ENCODE measurements at places on chromosomes 13 and 19. TPM values are rescaled to one million over a fixed set of nuclear protein-coding genes. Genes with fewer than 3 reads are reported as not detected.
A peak's percentile ranks its signal among the peaks of the same experiment; 100 is the strongest.

GRCh38 chr19:49514151-49514550 is 1.7 kb downstream of the FCGRT start:
- no peaks in the 10 kb centered on the region for H3K27me3 ChIP-seq
- DNase-seq = no peak
- H3K4me3 ChIP-seq = peak overlapping the region; percentile 86

DNA sequence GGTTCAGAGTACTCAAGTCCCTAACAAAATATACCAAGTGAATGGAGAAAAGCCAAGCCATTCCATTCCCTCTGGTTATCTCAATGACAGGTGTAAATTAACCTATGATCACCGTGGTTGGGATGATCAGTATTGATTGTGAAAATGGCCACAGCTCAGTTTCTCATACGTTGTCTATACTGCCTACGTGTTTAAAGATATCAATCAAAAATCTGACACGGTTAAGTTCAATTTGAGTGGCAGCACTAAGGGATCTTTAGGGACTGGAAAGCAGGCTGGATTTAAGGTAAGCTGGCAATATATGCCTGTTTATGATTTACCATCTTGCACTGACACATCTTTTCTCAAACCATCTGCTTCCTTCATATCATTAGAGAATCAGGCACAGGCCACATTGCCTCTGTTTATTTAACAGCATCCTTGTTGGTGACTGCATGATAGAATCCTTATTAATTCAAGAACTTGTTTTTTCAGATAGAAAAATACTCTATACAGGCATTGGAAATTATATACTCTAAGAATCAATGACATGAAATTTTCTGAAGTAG is 907.9 kb downstream of the PCDH9 start:
- H3K27ac ChIP-seq = no peak overlapping the region
- DNase-seq = no peak
- no peaks in the 10 kb centered on the region for H3K36me3 ChIP-seq

DNA sequence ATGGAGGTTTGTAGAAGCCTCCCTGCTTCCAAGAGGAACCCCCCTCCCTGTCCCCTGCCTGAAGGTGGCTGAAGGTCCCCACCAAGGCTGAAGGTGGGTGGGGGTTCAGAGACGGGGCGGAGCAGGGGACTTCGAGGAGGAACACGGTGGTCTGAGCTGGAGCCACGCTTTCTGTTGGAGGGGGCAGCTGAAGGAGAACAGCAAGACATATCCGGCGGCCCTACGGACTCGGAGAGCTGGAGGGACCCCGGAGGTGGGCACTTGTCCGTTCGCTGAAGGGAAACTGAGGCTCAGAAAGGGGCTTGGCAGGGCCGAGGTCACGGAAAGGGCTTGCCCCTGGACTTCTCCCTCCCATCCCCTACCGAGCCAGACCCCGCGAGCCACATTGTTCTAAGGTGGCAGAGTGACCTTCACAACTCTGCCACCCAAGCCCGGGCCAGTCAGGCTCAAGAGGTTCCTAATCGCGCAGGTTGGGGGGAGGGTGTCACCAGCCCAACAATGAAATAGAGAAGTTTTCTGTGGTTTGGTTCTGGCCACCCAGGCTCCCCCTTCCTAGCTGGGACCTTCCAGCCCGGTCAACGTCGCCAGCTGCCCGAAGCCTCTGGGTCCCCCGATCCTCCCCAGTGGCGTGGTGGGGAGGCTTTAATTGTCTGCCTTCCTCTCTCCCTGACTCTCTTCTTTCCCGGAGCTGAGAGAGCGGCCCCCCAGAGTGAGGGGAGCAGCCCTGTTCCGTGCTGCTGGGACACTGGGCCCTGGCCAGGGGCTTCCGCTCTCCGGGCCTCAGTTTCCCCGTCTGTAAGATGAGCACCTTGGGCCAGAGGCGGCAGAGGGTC is 15.5 kb upstream of the KCNN1 start:
- H3K4me1 ChIP-seq = peaks cover 54% of the 10 kb centered on the region
- no peak for DNase-seq
- peaks cover 44% of the 10 kb centered on the region for H3K27me3 ChIP-seq

Gene MBD3L3
- total RNA-seq = not detected

Gene FBXO17
- total RNA-seq = not detected

Gene TBXA2R
- total RNA-seq = 2.9 TPM

- no peak overlapping the region for H3K27ac ChIP-seq
- H3K4me1 ChIP-seq = no peaks in the 10 kb centered on the region
- H3K27me3 ChIP-seq = peaks cover 48% of the 10 kb centered on the region
- no peaks in the 10 kb centered on the region for H3K36me3 ChIP-seq
- no peak overlapping the region for H3K4me3 ChIP-seq
Observed at GRCh38 chr13:113907635-113908617, 44.0 kb upstream of the GAS6 start.

- no peak overlapping the region for H3K27ac ChIP-seq
- peaks cover 3% of the 10 kb centered on the region for H3K4me1 ChIP-seq
- no peak overlapping the region for H3K4me3 ChIP-seq
- no peaks in the 10 kb centered on the region for H3K27me3 ChIP-seq
- no peak for DNase-seq
Observed at GRCh38 chr13:23760000-23760399, 129.2 kb downstream of the MIPEP start.

- no peaks in the 10 kb centered on the region for H3K4me1 ChIP-seq
- no peaks in the 10 kb centered on the region for H3K36me3 ChIP-seq
- H3K4me3 ChIP-seq = no peak overlapping the region
- no peak overlapping the region for H3K27ac ChIP-seq
- DNase-seq = no peak
- H3K27me3 ChIP-seq = peaks cover 8% of the 10 kb centered on the region
Observed at GRCh38 chr13:30017880-30018279, 167.5 kb upstream of the UBL3 start.

Gene ZNF154
- 5.3 TPM for total RNA-seq

GRCh38 chr13:30418075-30418716 is 4.1 kb upstream of the UBE2L5 start:
- no peaks in the 10 kb centered on the region for H3K27me3 ChIP-seq
- H3K4me3 ChIP-seq = no peak overlapping the region
- H3K4me1 ChIP-seq = peaks cover 17% of the 10 kb centered on the region
- H3K27ac ChIP-seq = no peak overlapping the region
- no peak for DNase-seq

- no peak overlapping the region for H3K4me3 ChIP-seq
- no peaks in the 10 kb centered on the region for H3K36me3 ChIP-seq
- no peaks in the 10 kb centered on the region for H3K4me1 ChIP-seq
Observed at GRCh38 chr13:113734826-113735125, 24.2 kb upstream of the TMEM255B start.

Gene ZNF549
- total RNA-seq = 6.9 TPM

- H3K27me3 ChIP-seq = peaks cover 57% of the 10 kb centered on the region
- H3K4me1 ChIP-seq = peaks cover 8% of the 10 kb centered on the region
- no peak overlapping the region for H3K4me3 ChIP-seq
Observed at GRCh38 chr19:46481223-46481848, 10.0 kb upstream of the PNMA8A start.

DNA sequence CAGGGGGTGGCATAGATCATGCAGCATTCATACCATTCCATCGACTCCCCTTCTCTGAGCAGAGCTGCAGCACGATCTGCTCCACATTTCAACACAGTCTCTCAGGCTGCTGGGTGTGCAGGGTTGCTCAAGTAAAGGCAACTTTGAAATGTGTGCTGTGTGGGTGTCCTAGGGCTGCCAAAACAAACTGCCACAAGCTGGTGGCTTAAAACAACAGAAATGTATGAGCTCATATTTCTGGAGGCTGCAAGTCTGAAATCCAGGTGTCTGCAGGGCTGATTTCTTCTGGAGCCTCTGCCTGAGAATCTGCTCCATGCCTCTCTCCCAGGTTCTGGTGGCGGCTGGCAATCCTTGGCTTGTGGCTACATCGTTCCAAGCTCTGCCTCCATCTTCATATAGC is 63.7 kb upstream of the WDFY2 start:
- H3K27me3 ChIP-seq = no peaks in the 10 kb centered on the region
- no peak overlapping the region for H3K27ac ChIP-seq
- no peak overlapping the region for H3K4me3 ChIP-seq
- peaks cover 21% of the 10 kb centered on the region for H3K4me1 ChIP-seq
- no peaks in the 10 kb centered on the region for H3K36me3 ChIP-seq

DNA sequence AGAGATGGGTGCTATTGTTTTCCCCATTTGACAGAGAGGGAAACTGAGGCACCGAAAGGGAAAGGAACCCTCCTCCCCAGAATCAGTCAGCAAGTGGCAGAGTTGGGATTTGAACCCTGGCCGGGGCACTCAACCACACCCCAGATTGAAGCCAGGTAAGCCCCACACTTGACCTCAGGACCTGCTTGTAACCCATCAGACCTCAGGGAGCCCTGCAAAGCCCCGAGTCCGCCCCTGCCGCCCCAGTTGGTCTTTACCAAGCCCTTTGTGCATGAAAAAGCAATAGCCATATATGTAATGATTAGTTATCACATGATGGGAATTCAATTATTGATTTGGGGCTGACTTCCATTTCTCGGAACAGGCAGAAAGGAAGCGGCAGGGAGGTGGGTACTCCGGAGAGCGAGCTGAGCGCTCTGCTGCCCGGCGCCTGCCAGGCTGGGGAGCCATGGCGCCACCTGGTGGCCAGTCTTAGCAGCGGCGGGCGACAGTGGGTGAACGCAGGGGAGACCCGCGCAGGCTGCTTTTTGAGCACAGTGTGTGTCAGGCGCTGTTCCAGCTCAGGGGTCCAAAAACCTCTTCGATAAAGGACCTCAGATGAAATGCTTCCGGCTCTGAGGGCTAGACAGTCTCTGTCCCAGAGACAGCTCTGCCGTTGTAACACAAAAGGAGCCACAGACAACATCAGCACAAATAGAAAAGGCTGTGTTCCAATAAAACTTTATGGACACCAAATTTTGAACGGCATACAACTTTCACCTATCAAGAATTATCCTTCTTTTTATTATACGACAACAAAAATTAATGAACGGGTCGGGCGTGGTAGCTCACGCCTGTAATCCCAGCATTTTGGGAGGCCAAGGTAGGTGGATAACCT is 82.9 kb upstream of the CACNA1A start:
- no peak overlapping the region for H3K4me3 ChIP-seq
- H3K36me3 ChIP-seq = no peaks in the 10 kb centered on the region
- H3K27me3 ChIP-seq = peaks cover 4% of the 10 kb centered on the region
- no peak overlapping the region for H3K27ac ChIP-seq

DNA sequence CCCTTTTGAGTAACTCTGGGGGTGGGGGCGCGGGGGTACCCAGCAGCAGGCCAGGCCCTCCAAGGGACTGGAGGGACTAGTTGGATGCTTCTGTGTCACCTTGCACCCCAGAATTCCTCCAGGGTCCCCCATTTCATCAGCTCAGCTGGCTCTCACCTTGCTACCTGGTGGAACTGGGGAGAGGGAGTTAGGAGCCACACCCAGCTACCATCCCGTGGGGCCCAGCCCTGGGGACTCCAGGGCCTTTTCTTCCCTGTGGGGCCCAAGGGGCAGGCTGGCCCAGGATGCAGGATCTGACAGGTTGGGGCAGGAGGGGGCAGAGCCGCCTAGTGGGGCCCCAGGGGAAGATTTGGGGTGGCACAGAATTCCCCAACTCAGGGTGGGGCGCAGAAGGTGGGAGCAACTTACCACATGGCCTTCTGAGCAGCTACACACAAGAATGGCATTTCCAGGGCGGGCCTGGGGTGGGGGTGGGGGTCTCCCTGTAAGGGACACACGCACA is 32.8 kb upstream of the NANOS3 start:
- peak overlapping the region; percentile 80 for H3K27ac ChIP-seq
- peaks cover 60% of the 10 kb centered on the region for H3K4me1 ChIP-seq
- no peaks in the 10 kb centered on the region for H3K27me3 ChIP-seq
- no peak for DNase-seq
- peaks cover 7% of the 10 kb centered on the region for H3K36me3 ChIP-seq
- H3K4me3 ChIP-seq = peak overlapping the region; percentile 96

Gene CA11
- 11.9 TPM for total RNA-seq

Gene SWSAP1
- total RNA-seq = 2.6 TPM

GRCh38 chr13:21541980-21542379 is 62.0 kb downstream of the MICU2 start:
- H3K4me3 ChIP-seq = no peak overlapping the region
- H3K36me3 ChIP-seq = peaks cover 7% of the 10 kb centered on the region
- no peaks in the 10 kb centered on the region for H3K27me3 ChIP-seq
- DNase-seq = no peak

- no peaks in the 10 kb centered on the region for H3K27me3 ChIP-seq
- no peak for DNase-seq
- no peak overlapping the region for H3K27ac ChIP-seq
- no peaks in the 10 kb centered on the region for H3K36me3 ChIP-seq
- H3K4me1 ChIP-seq = no peaks in the 10 kb centered on the region
Observed at GRCh38 chr13:80100636-80101035, 240.3 kb downstream of the SPRY2 start.

Gene FARSA
- total RNA-seq = 63.4 TPM

Gene CBLC
- total RNA-seq = not detected

- H3K27me3 ChIP-seq = no peaks in the 10 kb centered on the region
- H3K27ac ChIP-seq = no peak overlapping the region
- peak overlapping the region; percentile 88 for H3K4me3 ChIP-seq
- DNase-seq = no peak
- H3K4me1 ChIP-seq = peaks cover 27% of the 10 kb centered on the region
- H3K36me3 ChIP-seq = no peaks in the 10 kb centered on the region
Observed at GRCh38 chr19:58466089-58466759, 656 bp upstream of the ZNF324 start.

Gene CGB3
- total RNA-seq = not detected

DNA sequence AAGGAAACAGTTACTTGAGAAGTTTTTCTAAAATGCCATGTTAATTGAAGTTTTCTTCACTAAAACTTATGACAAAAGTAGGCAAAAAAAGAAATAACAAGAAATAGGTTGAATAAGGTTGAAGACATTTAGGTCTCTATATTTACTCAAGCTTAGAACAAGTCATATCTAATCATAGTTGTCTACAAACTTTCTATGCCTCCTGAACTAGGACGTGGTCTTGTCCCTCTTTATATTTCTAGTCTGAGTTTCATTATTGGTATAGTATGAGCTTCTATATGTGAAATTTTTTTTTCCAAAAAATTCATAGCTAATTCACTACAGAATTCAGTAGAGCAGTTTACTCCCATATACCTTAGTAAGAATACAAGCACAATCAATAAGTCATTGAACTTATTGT is 836.4 kb downstream of the SLITRK6 start:
- no peak overlapping the region for H3K4me3 ChIP-seq
- no peak for DNase-seq
- no peak overlapping the region for H3K27ac ChIP-seq
- no peaks in the 10 kb centered on the region for H3K36me3 ChIP-seq
- H3K27me3 ChIP-seq = no peaks in the 10 kb centered on the region
- H3K4me1 ChIP-seq = no peaks in the 10 kb centered on the region

- no peak overlapping the region for H3K4me3 ChIP-seq
- no peak for DNase-seq
- H3K36me3 ChIP-seq = peaks cover 3% of the 10 kb centered on the region
- H3K27me3 ChIP-seq = no peaks in the 10 kb centered on the region
Observed at GRCh38 chr13:108226184-108226583, 8.0 kb downstream of the ABHD13 start.

Gene OSCAR
- 2.3 TPM for total RNA-seq

Gene ZIC2
- 0.25 TPM for total RNA-seq

Gene SIN3B
- 51.1 TPM for total RNA-seq

DNA sequence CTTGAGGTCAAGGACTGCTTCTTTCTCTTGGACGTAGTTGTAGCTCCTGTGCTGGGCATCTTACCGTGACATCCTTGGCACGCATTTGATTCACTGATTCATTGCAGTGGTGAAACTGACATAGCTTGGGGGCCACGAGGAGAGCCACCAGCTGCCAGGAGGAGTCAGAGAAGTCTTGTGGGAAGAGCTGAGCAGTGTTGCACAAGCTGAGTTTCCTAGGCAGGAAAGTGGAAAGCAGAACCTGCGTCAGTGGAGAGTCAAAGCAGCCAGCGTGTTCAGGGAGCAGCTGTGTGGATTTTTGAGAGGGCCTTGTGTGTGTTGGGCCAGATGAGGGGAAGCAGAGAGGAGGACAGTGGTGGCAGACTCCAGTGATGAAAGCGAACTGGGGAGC is 5.3 kb upstream of the GPR183 start:
- DNase-seq = peak; percentile 42
- H3K36me3 ChIP-seq = peaks cover 7% of the 10 kb centered on the region
- peak overlapping the region; percentile 98 for H3K27ac ChIP-seq
- H3K4me3 ChIP-seq = peak overlapping the region; percentile 76
- H3K4me1 ChIP-seq = peaks cover 100% of the 10 kb centered on the region
- H3K27me3 ChIP-seq = no peaks in the 10 kb centered on the region
